Foreskin keratinocyte (primary cell): ENCODE measurements at places on chromosomes 11 and 22. TPM values are rescaled to one million over a fixed set of nuclear protein-coding genes. Genes with fewer than 3 reads are reported as not detected.

GRCh38 chr11:2084721-2085120 lies 54.5 kb downstream of the IGF2 start:
- DNase-seq: no peak

- DNase-seq: no peak
These were observed 53.8 kb downstream of the PKNOX2 start for GRCh38 chr11:125218336-125218735.

The GAL gene
- total RNA-seq: 1.3 and 1.6 TPM in 2 replicates

DNA sequence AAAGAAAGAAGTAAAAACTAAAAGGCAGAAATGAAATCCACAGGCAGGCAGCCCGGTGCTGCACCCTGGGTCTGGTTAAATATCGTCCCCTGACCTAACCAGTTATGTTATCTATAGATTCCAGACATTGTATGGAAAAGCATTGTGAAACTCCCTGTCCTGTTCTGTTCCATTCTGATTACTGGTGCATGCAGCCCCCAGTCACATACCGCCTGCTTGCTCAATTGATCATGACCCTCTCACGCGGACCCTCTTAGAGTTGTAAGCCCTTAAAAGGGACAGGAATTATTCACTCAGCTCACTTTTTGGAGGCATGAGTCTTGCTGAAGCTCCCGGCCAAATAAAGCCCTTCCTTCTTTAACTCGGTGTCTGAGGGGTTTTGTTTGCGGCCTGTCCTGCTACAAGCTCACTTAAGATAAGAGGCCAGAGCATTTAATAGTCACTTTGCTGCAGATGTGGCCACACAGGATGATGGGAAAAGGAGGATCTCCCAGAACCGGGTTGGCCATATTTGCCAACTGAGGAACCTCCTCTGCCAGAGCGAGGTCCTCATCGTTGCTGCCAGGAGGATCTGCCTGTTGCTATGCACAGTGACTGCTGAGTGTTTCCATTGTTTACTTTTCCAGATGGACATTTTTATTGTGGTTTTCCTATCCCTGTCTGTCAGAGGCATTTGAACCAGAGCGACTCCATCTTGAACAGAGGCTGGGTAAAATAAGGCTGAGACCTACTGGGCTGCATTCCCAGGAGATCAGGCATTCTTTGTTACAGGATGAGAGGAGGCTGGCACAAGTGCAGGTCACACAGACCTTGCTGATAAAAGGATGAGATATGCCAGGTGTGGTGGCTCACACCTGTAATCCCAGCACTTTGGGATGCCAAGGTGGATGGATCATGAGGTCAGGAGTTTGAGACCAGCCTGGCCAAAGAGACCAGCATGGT lies 10.2 kb downstream of the C11orf96 start:
- DNase-seq: no peak

DNA sequence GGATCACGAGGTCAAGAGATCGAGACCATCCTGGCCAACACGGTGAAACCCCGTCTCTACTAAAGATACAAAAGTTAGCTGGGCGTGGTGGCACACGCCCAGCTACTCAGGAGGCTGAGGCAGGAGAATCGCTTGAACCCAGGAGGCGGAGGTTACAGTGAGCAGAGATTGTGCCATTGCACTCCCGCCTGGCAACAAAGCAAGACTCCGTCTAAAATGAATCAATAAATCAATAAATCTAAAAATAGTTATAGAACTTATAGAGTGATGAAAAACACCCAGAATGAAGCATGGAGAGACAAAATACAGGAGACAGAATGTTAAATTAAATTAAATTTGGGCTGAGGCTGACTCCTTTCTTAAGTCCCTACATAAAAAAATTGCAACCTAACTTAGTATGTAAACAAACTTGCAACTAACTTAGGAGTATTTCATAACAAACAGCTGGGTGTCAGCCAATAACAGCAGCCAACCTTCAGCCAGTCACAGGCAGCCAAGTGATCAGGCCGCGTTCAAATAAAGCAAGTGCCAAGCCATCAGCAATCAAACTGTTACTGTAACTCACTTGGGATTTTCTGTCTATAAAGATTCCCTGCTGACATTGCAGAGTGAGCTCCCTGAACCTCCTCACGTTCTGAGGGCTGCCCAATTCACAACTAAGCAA lies 7.3 kb upstream of the TP53AIP1 start:
- no peak for DNase-seq

DNA sequence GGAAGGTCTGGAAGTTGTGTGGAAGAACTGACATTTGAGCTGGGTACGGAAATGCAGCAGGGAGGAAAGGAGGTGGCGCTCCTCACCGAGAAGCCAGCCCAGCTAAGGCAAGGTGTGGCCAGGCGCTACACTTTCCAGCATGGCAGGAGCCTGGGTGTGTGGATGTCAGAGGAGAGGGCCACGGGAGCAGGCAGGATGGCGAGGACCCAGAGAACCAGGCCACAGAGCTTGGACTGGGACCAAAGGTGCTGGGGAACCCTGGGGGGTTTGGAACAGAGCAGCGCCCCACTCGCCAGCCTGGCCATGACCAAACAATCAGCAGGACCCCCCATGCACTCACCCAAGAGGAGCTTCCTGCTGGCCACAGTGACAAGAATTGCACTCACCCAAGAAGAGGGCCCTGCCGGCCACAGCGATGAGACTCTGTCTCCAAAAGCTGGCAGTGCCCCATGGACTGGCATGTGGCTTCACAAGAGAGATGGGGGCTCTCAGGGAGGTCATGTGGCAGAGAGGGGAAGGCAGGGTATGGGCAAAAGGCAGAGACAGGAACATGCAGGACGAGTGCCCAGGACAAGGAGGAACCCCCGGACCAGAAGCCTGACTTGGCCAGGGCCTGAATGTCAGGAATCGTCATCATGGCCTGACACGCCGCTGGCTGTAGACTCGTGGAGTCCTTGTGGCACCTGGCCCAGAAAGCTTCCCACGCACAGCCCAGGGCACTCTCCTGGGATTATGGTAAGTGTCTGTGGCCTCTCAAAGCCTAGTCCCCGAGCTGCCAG lies 45.4 kb downstream of the IGF2 start:
- no peak for DNase-seq

GRCh38 chr22:26848244-26848920 lies 191.0 kb downstream of the MIAT start:
- DNase-seq: peak; percentile 3

The MPST gene
- 57.5 and 62.6 TPM in 2 replicates for total RNA-seq

DNA sequence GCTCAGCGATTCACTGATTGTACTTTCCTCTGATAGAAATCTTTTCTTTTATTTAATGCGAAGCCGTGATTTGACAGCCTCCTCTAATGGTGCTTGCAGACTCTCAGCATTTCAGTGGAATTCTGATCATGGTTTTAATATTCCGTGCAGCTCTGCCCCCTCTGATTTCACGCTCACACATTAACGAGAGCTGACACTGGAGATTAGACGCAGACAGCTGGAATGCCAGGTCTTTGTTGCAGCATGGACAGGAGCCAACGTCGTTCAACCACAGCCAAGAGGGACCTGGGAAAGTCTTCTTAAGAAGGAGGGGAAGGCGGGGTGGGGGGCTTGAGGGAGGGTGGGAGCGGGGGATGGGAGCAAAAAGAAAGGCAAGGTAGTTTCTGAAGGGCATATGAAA lies 186.4 kb downstream of the BLID start:
- DNase-seq: no peak

The AQP11 gene
- total RNA-seq: 0.17 and 0.18 TPM in 2 replicates

The PDGFD gene
- total RNA-seq: 0.11 and 0.20 TPM in 2 replicates

- DNase-seq: peak; percentile 98
These were observed 1.2 kb downstream of the MAJIN start for GRCh38 chr11:64970731-64971151.

DNA sequence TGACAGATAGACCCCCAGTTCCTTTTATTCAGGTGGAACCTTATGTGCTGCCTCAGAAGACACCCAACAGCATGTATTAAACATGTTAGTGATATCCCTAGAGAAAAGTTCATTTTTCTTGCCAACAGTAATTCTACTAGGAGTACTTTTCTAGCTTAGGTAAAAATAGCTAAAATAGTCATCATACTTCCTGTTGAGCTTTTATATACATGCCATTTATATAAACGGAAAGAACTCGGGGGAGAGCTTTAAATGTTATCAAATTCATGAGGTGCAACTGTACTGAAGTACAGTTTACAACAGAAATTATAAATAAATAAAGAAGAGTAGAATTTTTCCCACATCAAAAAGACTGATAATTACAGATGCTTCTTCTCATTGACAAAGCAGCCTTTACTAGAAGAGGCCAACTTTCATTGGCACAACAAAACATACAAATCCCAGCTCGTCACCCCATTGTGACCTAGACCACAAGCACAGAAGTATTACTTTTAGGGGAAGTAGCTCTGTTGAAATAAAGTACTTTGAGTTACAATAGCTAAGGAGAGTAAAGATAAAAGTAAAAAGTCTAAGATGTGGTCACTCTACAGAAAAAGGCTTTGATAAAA lies 59.1 kb upstream of the POU2AF2 start:
- no peak for DNase-seq

- no peak for DNase-seq
These were observed 44.9 kb downstream of the OR4C45 start for GRCh38 chr11:50077526-50077925.

The CARD10 gene
- 116 and 130 TPM in 2 replicates for total RNA-seq

DNA sequence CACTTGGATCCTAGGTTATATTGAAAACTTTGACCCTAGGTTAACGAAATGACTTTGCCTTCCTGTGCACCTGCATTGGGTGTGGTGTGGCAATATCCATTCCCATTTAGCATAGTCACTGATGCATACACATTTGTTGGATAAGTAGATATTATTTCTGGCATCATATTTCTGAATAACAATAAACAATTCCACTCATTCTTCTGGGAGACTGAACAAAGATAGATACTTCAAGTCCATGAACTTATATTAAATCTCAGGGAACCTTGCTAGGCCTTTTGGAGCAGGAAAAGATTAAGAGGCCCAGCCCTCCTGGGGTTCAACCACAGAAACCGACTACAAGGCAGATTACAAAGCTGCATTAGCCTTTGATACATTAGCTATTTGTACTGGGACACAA lies 118.9 kb downstream of the MSANTD4 start:
- DNase-seq: no peak

GRCh38 chr11:69636512-69637197 lies 4.3 kb upstream of the CCND1 start:
- DNase-seq: peak; percentile 40

DNA sequence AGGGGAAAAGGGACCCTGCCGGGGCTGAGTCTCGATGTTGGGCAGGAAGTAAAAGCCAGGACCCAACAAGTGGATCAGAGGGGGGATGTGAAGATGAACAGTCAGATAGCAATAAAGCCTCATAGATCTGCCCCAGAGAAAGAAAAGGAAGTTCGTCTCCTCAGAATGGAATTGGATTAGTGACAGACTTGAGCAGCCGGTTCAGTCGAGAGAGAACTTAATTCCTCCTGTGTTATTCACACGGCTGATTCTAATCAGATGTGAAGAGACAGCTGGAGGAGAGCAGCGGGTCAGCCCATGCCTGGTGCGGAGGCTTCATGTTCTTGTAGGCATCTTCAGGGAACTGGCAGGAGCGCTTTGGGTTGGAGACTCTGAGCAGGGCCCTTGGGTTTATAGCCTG lies 29.3 kb upstream of the CABP7 start:
- DNase-seq: no peak

The SGSM1 gene
- total RNA-seq: not detected in 2 replicates

The PATE4 gene
- total RNA-seq: not detected in 2 replicates

- peak; percentile 75 for DNase-seq
These were observed 33.5 kb upstream of the OR10W1 start for GRCh38 chr11:58301576-58301975.

- no peak for DNase-seq
These were observed 20.9 kb downstream of the ATXN10 start for GRCh38 chr22:45692549-45692948.

DNA sequence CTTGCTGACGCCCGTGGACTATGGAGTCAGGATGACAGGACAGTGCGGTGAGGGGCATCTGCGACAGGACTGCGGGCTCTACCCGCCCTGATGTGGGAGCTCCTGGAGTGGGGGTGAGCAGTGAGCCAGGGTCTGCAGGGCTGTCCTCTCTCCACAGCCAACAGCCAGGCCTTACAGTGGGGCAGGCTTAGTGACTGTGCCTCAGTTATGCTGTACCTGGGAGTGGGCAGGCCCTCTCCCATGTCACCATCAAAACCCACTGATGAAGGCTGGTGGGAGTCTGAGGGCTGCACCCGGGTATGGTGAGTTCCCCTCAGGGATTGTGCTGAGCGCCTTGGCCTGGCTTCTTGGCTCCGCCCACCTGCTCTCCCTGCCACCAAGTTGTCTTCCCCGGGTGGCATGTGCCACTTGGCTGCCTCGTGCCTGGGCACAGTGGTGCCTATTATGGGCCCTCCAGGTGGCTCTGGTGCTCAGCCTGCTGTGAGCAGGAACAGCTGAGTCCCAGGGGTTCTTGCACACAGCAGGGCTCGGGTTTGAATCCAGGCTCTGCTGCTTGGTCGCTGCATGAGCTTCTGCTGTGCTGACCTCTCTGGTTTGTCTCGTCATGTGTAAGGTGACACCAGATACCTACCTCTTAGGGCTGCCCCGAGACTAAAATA lies 4.1 kb upstream of the TRIOBP start:
- no peak for DNase-seq

DNA sequence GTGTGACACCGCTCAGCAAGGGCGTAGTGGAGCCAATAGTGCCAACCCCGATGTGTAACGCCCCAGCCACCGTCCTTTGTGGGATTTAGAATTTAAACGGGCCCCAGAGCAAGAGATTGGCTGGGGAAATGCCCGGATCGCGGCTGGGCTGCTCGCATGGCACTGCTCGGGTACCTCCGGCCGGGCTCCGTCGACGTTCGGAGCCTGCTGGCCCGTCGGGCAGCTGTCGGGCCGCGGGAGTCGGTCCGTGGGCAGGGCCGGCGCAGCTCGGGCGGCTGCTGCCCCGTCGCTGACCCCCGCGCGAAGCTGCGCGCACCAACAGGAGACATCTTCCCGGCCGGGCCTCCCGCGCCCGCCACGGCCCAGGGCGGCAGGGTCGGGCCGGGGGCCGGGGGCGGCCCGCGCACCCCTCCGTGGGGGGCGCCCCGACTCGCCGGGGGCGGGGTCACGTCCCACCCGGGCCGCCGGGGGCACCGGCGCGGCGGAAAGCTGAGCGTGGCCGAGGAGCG lies 1.3 kb upstream of the KDM2A start:
- no peak for DNase-seq

- DNase-seq: no peak
These were observed 170.7 kb upstream of the B3GAT1 start for GRCh38 chr11:134582770-134583095.

The OR4C15 gene
- not detected in 2 replicates for total RNA-seq

The CRYBB3 gene
- total RNA-seq: not detected in 2 replicates

The NNMT gene
- not detected in 2 replicates for total RNA-seq

- no peak for DNase-seq
These were observed 32.9 kb downstream of the RPL27A start for GRCh38 chr11:8715501-8715900.

The OR52E8 gene
- not detected in 2 replicates for total RNA-seq

DNA sequence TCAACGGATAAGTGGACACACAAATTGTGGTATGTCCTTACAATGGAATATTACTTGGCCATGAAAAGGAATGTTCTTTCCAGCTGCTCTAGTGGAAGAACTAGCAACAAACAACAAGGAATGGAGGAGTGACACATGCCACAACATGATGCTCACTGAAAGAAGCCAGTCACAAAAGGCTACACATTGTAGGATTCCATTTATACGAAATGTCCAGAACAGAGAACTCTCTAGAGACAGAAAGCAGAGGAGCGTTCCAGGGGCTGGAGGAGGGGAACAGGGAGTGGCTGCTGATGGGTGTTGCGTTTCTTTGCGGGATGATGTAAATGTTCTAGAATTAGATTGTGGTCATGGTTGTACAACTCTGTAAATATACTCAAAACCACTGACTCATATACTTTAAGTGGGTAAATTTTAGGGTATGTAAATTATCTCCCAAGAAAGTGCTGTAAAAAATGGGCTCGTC lies 32.4 kb upstream of the PDGFB start:
- DNase-seq: peak; percentile 59

- no peak for DNase-seq
These were observed 92.3 kb upstream of the SEPTIN5 start for GRCh38 chr22:19622061-19622441.

- DNase-seq: no peak
These were observed 235.3 kb downstream of the CSNK2A3 start for GRCh38 chr11:11117730-11118129.
